Left cardiac atrium (tissue), 4 donors: ENCODE measurements at places on chromosomes 1 and 21. TPM values are rescaled to one million over a fixed set of nuclear protein-coding genes. Genes with fewer than 3 reads are reported as not detected.

The SLC27A3 gene
- 22.9 TPM for total RNA-seq

The STUM gene
- 0.42 TPM for total RNA-seq

The GSTM3 gene
- total RNA-seq = 68.7 TPM

The LAD1 gene
- 1.3 TPM for total RNA-seq

The CA6 gene
- not detected for total RNA-seq

The NR5A2 gene
- total RNA-seq = 1.7 TPM
